Stimulated activated CD4-positive, alpha-beta T cell treated with anti-CD3 and anti-CD28 coated beads, Interleukin-2, amount 100 ng/mL, for 48 hours (primary cell): ENCODE measurements at places on chromosomes 12 and 14.

DNA sequence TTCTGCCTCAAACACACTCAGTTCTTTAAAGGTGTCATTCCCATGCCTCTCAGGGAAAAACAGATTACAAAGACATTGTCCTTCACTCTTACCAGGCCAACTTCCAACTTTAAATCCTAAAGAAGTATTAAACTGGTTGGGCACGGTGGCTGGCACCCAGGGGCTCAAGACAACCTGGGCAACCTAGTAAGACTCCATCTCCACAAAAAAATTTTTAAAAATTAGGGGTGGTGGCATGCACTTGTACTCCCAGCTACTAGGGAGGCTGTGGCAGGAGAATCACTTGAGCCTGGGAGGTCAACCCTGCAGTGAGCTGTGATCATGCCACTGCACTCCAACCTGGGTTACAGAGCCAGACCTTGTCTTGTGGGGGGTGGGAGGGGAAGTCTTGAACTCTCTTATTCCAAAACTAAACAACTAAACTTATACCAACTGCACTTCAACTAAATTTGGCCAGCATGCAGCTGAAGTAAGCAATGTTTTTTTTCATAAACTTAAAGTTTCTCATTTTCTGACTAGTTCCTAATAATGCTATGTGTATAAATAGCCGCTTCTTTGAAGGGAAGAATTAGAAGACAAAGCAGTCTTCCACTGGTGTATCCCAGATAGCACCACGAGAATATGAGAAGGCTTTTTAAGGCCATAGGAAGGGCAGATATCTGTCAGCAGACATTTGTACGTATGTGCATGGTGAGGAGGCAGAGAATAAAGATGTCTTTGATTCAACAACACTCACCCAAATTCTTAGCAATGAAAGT lies 2.4 kb downstream of the SLC11A2 start:
- no peak for DNase-seq

- peak; percentile 20 for DNase-seq
These were observed 593 bp downstream of the PIP4P1 start for GRCh38 chr14:20460458-20461224.

GRCh38 chr12:99119943-99120342 lies 474.9 kb downstream of the APAF1 start:
- no peak for DNase-seq

GRCh38 chr12:7354529-7354928 lies 50.7 kb downstream of the ACSM4 start:
- no peak for DNase-seq

DNA sequence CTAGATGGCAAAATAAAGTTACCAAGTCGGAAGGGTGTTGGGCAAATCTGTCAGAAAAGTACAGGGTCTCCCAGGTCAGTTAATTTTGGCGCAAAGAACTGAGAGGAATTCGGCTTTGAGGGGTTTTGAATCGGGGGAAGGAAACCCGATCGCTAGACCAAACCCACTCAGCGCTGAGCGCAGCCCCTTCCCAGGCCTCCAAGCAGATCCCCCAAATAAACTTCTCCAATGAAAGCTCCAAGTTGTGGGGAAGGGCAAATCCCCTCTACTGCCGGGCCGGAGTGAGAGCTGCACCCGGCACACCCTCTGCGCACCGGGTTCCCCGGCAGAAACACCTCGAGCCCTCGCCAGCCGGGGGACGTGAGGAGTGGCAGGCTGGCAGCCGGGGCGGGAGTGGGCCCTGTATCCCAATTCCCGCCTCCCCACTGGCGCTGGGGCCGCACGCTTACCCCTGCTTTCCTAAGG lies 441 bp downstream of the E2F7 start:
- peak; percentile 20 for DNase-seq
